NCI-H1105 (cell line): ENCODE measurements at places on chromosomes 4 and X.
A peak's percentile ranks its signal among the peaks of the same experiment; 100 is the strongest.

DNA sequence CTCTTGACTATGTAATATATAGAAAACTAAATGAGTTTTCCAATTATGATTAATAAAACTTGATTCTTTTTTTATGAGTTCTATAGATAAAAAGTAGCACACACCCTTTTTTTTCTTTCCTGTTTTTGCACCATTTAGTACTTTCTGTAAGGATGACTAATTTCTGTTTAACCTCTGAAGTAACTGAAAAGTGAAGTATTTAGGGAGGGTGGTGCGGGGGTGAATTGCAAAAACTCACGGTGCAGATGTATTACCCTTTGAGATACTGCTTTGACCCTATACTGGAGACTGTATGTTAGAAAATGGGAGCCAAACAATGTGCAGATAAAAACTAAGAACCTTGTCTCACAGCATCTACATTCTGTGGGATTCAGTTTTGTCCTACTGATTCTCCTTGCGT, 471.6 kb downstream of the DTHD1 start:
- DNase-seq: no peak

GRCh38 chr4:168615294-168616065, 118.6 kb downstream of the PALLD start:
- no peak for DNase-seq

GRCh38 chrX:153456704-153457103, 10.8 kb upstream of the TREX2 start:
- no peak for DNase-seq

- DNase-seq: no peak
Observed at GRCh38 chr4:18880871-18881270, 859.3 kb upstream of the LCORL start.

DNA sequence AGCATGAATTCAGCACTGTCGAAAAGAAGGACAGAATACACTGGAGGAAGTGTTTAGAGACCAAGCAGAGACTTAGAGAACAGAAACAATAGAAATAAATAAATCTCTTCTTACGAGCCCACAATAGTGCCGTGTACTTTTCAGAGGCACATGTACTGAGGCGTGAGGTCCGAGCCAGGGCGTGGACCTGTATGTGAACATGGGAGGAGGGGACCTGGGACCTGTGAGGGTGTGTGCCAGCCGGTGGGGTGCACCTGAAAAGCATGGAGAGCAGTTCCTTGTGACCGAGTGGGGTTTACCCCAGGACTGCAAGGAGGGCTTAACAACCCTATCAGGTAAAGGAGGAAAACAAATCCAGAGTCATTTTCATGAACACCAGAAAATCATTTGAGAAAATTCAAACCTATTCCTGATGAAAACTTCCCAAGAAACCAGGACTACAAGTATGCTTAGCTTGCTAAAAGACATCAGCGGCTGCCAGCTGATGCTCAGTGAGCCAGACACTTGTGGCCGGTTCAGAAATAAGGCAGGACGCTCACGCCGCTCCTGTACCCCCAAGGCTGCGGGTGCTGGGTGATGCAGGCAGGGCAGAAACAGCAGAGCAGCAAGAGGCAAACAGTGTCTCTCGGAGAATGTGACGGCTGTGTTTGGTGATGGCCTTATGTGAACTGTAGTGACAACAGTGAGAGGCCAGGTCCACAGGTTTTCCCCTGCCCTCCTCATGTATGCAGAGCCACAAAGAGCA, 37.1 kb downstream of the NELFA start:
- no peak for DNase-seq

GRCh38 chr4:186037692-186038658, 31.0 kb upstream of the TLR3 start:
- DNase-seq: peak; percentile 33

DNA sequence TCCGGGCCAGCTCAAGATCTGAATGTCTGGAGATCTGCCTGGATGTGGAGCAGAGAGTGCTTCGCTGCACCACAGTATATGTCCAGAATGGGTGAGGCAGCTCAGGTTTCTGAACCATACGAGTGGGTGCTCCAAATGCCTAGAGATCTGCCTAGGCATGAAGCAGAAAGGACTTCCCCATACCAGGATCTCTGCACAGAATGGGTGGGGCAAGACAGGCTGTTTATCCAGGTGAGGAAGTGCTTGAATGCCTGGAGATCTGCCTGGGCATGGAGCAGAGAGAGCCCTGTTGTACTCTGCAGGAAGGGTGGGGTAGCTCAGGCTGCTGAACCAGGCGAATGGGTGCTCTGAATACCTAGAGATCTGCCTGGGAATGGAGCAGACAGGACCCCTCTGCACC, 45.4 kb upstream of the MAGEC2 start:
- DNase-seq: no peak

GRCh38 chr4:110702326-110702725, 79.4 kb upstream of the PITX2 start:
- no peak for DNase-seq

- peak; percentile 26 for DNase-seq
Observed at GRCh38 chr4:85475631-85476233, 782 bp downstream of the ARHGAP24 start.

DNA sequence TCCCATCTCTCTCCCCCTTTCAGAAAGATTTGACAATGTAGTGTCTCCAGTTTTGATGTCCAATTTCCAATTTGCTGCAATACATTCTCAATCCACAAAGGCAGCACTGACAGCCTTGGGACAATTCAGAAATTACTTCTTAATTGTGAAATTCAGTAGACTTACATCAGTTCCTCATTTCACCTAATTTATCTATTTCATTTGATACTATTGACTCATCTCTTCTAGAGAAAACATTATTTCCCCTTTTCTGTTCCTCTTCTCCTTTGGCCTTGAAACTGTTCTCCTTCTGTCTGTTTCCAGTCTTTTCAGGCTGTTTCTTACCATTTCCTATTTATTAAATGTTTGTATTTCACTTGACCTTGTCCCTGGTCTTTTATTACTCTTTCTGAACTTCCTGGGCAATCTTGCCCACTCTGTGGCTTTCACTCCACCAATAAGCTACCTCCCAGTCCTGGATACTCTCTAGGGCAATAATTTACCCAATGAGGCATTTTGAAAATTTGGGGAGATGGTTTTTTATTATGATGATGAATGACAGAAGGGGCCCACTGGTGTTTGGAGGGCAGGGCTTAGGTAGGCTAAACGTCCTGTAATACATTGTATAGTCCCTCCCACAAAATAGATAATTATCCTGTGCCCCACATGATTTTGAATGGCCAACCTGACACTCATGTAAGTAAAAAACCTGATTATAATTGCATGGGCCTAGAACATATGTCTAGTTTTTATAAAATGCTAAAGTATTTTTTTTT, 498.0 kb upstream of the BOD1L1 start:
- no peak for DNase-seq

- no peak for DNase-seq
Observed at GRCh38 chr4:145154573-145154972, 25.8 kb downstream of the OTUD4 start.

DNA sequence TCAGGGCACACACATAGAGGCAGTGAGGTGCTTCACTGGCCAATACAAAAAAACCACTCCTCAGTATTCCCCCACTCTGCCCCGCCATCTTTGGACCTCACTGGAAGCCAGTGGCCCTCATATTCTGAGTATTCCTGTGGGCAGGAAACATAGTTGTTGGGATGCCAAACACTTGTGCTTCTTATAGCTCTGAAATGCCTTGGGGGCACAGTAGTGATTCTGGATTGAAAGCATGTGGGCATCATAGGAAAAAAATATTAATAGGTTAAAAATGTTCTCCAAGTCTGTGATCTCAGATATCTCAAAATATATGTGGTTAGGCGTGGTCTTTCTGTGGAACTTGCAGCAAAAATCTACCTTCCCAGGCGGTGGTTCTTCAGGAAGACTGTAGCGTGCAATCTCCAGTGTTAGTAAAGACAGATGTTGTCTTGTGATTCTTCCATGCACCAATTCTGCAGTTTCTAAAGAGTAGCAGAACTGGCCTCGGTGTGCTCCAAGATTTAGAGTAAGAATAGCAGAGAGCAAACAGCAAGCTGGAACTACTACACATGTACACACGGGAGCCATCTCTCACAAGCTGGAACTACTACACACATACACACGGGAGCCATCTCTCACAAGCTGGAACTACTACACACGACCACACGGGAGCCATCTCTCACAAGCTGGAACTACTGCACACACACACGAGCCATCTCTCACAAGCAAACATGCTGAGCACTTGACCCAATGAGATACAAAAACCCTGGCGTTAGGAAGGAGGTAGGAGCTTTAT, 8.0 kb upstream of the TENM3 start:
- DNase-seq: no peak

DNA sequence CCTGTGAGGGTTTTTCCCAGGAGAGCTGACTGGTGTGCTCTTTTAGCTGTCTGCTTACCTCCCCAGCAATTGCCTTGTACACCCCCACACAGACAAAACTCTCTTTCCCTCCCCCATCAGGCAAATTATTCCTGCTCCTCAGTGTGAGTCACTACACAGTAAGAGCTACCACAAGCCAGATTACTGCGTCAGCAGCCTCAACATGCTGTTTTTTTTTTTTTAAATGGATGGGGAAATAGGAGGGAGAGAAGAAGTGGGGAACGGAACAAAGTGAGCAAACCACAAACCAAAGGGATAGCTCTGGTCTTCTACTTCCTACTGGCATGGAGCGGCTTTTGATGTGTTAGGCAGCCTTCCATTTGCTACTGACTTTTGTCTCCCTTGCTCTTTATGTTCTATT, 107.5 kb upstream of the ACSL4 start:
- DNase-seq: no peak

DNA sequence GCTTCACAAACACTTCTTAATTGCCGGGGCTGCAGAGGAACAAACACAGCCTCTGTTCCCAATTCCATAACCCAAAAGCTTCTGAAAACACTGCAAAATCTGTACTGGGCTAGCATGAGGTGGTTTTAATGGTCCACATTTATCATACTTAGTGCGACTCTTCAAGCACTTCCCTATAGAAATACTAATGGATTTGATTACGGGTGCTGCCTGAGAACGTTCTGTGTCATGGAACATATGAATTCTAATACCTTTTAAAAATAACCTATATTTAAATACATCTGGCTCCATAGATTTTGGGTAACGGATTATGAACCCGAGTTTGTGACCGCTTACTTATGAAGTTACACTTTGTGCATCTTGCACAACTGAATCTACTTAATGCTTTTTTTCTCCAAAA, 35.4 kb upstream of the STS start:
- no peak for DNase-seq

DNA sequence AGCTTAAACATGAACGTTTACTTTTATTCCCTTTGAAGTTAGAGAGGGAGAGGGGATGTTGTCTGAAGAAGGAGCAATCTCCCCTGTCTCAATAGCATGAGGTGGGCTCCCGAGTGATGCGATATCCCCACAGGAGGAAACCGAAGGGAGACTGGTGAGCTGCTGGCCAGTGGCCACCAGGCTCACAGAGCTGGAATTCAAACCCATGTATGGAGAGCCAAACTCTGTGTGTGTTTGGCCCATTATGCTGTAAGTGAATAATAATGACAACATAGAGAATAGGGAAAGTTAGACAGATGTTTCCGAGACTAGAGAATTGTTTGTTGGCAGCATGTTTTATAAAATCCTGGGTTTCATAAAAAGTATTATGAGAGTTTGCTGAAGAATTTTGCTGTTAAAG, 66.1 kb upstream of the CLNK start:
- no peak for DNase-seq

- no peak for DNase-seq
Observed at GRCh38 chrX:138914767-138915166, 203.2 kb upstream of the FGF13 start.

GRCh38 chrX:9340598-9341290, 124.1 kb upstream of the TBL1X start:
- DNase-seq: no peak

DNA sequence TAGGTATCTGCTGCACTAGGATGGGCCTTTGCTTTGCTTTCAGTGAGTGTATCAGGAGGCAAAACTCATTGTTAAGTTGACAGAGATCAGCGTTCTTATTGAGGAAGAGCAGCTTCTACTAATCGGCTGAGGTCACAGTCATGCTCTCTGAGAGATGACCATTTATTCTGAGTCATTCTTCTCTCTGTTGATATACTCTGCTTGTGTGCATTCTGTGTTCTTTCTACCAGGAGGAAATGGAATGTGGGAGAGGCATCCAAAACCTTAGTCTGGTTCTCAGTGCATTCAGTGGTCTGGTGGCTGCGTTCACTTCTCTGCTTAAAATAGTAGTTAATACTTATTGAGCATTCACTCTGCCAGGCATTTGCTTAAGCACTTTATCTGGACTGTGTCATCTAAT, 66.2 kb downstream of the RRAGB start:
- DNase-seq: no peak

GRCh38 chrX:41332408-41333002, 1.5 kb upstream of the DDX3X start:
- no peak for DNase-seq

DNA sequence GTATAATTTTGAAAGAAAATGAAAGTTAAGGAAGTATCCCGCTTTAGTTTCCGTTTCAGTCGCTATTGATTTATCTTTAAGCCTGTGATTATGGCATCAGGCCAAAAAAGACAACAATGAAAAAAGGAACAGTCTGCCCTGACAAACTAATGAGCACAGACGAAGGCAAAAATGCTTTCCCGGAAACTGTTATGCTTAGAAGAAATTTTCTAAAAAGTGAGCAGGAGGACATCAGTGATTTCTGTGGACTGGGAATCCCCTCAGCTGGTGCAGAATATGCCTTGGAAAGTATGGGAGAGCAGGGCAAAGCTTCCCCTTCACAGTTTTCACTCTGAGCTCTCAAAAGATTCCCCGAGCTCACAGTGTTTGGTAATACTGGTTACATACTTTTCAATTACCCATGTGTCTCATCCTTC, 5.1 kb upstream of the CXCL10 start:
- peak; percentile 2 for DNase-seq

DNA sequence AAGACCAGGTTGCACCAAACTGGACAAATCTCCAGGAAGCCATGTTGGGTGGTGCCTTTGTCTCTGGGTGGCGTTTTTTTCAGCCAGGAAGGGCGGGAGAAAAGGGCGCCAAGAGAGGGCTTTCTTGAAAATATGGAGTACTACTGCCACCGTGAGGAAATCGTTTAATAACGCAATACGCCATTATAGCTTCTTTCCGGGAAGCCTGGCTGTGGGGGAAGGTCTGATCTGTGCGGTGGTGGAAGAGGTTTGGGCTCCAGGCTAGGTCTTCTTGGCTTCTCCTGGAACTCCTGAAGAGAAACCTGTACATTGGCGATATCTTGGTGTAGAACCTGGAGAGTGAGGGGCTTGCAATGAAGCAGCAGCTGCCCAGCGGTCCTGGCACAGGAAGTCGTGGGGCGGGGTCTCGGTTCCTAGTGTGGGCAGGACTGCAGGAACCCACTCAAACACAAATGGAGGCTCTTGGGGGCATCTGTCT, 202.7 kb downstream of the OR13H1 start:
- peak; percentile 59 for DNase-seq

DNA sequence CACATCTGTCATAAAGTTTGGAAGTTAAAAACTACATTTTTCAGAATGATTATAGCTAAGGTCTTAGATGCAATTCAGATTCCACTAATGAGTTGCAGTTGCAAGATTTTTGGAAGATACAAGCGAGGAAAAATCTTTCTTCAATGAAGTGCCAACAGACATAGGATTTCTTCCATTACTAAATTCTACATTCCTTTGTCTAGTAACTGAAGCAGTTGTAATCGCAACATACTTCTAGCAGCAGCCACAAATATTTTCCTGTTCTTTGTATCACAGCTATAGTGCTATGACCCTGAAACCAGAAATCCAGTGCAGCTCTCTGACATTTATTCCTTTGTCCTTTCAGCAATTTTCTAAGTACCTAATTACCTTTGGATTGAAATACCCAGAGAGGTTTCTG, 225.2 kb upstream of the SLIT2 start:
- no peak for DNase-seq

GRCh38 chr4:16386711-16387320, 160.5 kb upstream of the TAPT1 start:
- DNase-seq: no peak
